ENCODE measurements at places on chromosomes 13 and 19.

DNA sequence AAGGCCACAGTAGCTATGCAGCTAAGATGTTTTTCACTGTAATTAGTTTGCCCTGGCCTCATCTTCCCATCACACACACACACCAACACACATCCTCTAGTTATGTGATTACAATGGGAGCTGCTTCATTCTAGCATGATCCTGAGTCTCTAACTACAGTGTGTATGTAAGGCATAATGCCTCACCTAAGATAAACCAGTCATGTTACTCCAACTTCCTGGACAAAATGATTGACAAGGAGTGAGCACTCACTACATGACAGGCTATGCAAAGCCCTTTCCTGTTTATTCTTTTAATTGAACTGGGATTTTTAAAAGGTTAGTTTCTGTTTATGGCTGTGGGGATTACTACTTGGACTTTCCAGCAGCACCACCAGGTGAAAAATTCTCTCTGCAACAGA, 400.8 kb upstream of the ATXN8OS start:
- DNase-seq = no peak

- DNase-seq = no peak
Measured at GRCh38 chr19:46710687-46711086, 6.2 kb downstream of the PRKD2 start.

DNA sequence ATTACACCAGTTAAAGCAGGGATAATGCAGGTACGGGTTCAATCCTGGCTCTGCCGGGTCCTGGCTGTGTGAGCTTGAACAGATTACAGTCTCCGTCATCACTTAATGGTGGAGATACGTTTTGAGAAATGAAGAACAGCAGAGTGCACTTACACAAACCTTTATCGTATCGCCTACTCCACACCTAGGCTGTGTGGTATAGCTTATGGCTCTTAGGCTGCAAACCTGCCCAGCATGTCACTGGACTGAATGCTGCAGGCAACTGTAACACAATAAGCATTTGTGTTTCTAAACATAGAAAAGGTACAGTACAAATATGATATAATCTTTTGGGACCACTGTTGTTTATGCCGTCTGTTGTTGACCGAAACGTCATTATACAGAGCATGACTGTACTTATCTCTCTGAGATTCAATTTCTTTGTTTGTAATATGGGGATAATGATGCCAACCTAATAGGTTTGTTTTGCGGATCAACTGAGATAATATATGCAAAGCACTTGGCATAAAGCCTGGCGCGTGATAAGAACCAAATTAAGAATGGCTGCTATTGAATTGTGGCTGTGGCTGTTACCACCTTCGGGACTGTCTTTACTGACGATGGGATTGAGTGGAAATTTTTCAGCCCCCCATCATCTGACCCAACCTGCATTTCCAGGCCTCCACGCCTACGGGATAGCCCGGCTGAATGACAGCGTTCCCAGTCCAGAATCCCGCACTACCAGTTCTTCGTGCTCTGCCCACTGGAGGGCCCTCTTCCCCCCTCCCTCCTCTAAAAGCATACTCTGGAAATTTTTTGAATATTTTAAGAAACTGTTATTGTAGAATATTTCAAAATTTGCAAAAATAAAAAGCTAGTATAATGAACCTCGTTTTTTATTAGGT, 11.2 kb downstream of the KRTDAP start:
- DNase-seq = no peak

- no peak for DNase-seq
Measured at GRCh38 chr19:15871570-15871969, 26.3 kb downstream of the CYP4F2 start.

GRCh38 chr19:8722032-8722431, 598 bp downstream of the OR2Z1 start:
- DNase-seq = no peak

DNA sequence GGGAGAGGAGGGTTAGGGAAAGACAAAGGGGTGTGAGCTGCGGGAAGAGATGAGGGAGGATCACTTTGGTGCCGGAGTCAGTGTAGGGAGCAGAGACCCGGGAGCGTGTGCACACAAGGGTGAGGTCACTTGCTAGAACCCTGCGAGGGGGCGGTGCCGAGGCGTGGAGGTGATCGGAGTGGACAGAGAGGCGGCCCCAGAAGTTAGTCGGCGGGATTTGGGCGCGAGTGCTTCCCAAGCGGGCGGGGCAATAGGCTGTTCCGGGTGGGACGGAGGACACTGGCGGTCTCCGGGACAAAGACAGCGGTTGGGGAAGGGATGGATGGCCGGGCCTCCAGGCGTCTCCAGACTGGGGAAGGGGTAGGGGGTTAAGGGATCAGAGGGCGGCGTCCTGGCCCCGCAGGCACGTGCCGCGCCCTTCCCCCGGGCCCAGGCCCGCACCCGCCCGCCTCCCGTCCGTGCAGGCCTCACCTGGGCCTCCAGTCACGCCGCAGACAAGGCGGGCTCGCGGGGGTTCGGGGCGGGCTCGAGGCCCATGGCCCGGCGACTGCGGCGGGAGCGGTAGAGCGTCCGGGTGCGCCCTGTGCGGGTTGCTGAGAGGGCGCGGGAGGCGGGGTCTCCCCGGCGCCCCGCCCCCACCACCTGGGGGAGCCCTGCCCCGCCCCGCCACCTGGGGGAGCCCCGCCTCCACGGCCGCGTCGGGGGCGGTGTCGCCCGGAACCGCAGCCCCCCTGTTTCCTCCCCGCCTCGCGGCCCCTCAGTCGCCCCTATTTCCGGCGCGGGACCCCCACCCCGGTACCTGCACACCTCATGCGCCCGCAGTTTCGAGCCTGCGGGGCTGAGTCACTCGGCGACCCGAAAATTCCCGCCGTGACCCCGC, at the start of gene LPAR2:
Gene LPAR2 (minus strand): TSS at position 600 of the 880 bp plus-strand sequence. CDS start 945 bp downstream, outside the sequence.
- no peak for DNase-seq

GRCh38 chr13:77981281-77981881, 62.8 kb upstream of the EDNRB start:
- no peak for DNase-seq

- no peak for DNase-seq
Measured at GRCh38 chr13:106375085-106375484, 160.4 kb downstream of the EFNB2 start.

DNA sequence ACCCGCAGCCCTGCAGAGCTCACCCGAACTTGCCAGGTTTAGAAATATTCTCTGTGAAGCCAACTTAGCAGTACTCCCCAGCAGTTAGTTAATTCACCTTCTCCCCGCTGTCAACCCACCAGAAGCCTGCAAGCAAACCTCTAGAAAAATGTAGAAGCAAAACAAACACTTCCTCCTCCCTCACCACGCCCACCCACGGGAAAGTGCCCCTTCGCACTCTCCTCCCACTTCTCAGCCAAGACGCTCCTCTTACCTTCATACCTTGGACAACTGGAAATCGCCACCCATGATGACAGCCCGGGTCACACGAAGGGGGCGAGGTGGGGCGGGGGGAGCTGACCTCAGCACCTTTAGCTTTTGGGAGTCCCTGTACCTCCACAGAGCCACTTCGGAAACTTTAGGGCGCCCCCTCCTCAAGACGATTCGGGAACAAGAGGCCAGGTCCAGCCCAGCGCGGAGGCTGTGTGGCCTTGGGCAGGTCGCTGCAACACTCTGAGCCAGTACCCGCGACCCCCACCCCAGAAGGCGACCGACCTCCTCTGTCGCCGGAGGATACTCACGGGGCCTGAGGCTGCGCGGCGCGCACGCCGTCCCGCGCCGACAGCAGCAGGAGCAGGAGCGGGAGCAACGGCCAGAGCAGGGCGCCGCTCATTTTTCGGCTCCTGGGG, 485 bp downstream of the CPAMD8 start:
- no peak for DNase-seq

DNA sequence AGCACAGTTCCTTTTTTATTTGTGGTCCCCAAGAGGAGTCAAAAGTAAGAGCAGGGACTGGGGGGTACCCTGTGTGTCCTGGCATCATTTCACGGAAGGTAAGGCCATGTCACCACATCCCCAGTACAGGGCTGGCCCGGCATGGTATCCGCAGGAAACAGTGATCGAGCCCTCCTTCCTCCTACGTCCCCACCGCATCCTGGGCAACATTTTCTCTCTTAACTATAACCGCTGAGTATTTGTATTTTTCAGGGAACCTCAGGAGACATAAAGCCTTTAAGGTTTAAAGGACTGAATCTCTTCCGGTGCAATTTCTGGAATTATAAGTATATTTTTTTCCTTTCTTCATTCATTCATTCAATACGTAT, 13.6 kb upstream of the LATS2 start:
- DNase-seq = no peak

- no peak for DNase-seq
Measured at GRCh38 chr13:112894673-112895481, 74.1 kb upstream of the MCF2L start.

GRCh38 chr13:21576426-21576825, 27.5 kb downstream of the MICU2 start:
- no peak for DNase-seq

- peak; percentile 40 for DNase-seq
Measured at GRCh38 chr19:56732976-56733375, 61.4 kb upstream of the ZNF835 start.

DNA sequence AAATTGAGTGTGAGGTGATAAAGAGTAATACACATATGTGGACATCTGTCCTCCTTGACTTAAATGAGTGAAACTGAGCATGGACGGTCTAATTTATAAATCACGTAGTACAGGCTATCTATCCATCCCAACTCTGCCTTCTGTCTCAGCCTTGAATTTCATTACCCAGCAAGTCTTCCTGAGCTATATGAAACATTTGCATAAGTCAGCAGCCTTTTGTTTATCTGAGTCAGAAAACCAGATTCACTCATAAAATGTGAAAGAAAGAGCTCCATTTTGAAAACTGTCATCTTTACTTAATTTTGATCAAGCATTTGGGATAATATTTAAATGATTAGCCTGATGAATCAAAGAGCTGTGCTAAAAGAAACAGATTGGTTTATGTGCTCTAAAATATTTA, 197.9 kb downstream of the LHFPL6 start:
- no peak for DNase-seq

DNA sequence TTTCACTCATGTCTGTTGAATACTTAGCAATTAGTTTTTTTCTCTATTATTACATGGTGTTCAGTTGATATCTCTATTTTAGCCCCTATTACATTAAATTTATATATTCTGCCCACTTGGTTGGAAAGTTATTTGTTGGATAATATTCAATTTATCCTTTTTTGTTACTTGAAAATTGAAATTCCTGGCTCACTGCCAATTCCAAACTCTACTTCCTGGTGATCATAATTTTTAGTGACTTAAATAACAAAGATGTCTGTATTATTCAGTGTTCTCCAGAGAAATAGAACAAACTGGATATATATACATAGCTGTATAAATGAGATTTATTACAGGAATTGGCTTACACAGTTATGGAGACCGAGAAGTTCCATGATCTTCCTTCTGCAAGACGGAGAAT, 93.6 kb downstream of the GPC5 start:
- DNase-seq = peak; percentile 8

GRCh38 chr13:23561261-23561660, 9.0 kb upstream of the TNFRSF19 start:
- no peak for DNase-seq

GRCh38 chr13:100610391-100611347, 22.1 kb upstream of the GGACT start:
- no peak for DNase-seq

DNA sequence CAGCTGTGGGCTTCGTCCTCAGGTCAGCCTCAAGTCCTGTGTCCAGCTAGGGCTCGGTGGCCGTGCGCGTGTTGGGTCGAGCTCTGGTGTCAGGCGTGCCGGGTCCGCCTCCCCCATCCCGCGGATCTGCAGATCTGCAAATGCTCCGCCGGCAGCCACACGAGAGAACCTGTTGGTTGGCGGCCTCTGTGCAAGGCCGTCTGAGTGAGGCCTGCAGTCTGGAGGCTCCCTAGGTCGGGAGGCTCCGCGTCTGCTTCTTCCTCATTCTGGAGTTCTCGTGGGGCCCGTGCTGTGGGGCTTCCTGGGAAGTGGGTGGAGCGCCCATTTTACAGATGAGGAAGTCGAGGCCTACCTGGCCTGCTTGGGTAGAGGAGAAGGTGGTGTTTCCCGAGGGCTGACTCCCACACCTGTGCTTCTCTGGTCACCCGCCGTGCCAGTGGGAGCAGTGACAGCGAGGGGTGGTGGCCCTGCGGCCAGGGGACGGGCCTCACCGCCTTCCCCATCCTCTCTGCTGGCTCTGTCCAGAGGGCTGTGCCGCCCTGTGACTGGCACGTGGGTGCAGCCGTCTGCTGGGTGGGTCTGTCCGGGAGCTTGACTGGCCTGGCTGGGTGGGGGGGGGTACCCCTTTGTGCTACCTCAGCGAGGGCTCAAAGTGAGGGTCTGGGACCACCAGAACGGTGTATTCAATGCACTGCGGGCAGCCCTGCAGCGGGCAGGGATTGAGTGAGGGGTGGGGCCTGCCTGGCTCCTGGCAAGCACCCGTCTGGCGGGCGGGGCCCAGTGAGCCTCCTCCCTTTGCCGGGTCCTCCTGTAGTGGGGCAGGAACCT, 3.3 kb downstream of the CSNK1G2 start:
- DNase-seq = no peak
